ENCODE measurements at places on chromosomes 7 and 10. TPM values are rescaled to one million over a fixed set of nuclear protein-coding genes. Genes with fewer than 3 reads are reported as not detected.

LIPK gene
- not detected for total RNA-seq

- no peak for DNase-seq
- no peak overlapping the region for H3K4me3 ChIP-seq
- no peak overlapping the region for H3K27ac ChIP-seq
- H3K27me3 ChIP-seq: peaks cover 16% of the 10 kb centered on the region
These were observed 90.8 kb downstream of the CPXM2 start for GRCh38 chr10:123800821-123801220.

MYO3A gene
- total RNA-seq: not detected

- no peaks in the 10 kb centered on the region for H3K36me3 ChIP-seq
- no peak overlapping the region for H3K4me3 ChIP-seq
- H3K27me3 ChIP-seq: no peaks in the 10 kb centered on the region
- H3K4me1 ChIP-seq: no peaks in the 10 kb centered on the region
- no peak overlapping the region for H3K27ac ChIP-seq
These were observed 93.5 kb downstream of the MBL2 start for GRCh38 chr10:52679117-52679516.

GRCh38 chr10:62726638-62727037 lies 77.9 kb upstream of the ADO start:
- peaks cover 7% of the 10 kb centered on the region for H3K36me3 ChIP-seq
- H3K27ac ChIP-seq: peak overlapping the region; percentile 72
- DNase-seq: no peak
- peaks cover 8% of the 10 kb centered on the region for H3K27me3 ChIP-seq

DNA sequence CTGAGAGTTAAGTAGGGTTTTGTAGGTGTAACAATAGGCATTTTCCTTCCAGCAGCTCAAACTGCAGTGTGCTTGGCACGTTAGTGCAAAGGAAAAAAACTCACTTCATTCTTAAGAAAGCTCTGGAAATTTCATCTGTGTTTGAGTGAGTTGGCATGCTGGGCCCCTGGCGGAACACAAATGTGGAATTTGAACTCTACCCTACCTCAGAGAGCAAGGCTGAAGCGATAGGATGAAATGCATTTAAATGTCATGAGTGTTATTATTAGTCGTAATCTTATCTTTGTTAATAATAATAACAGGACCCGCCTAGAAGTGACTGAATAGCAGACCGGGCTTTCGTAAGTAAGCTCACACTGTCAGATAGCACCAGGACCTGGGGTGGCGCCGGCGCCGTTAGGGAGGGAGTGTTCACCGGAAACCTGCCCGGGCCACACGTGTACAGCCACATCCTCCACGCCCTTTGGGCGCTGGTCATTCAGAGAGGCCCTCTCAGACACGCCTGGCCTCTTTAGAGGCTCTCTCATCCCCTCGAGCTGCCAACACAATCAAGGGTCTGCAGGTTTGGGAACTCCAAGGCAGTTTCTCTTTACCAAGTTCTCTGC lies 63.5 kb downstream of the GRK5 start:
- no peaks in the 10 kb centered on the region for H3K27me3 ChIP-seq
- peak overlapping the region; percentile 17 for H3K4me3 ChIP-seq
- peak; percentile 24 for DNase-seq
- H3K4me1 ChIP-seq: peaks cover 80% of the 10 kb centered on the region
- peak overlapping the region; percentile 94 for H3K27ac ChIP-seq

MMP21 gene
- total RNA-seq: not detected

GRCh38 chr7:575425-576366 lies 56.0 kb upstream of the PDGFA start:
- DNase-seq: no peak
- no peaks in the 10 kb centered on the region for H3K4me1 ChIP-seq
- H3K27me3 ChIP-seq: no peaks in the 10 kb centered on the region
- H3K4me3 ChIP-seq: no peak overlapping the region

DNA sequence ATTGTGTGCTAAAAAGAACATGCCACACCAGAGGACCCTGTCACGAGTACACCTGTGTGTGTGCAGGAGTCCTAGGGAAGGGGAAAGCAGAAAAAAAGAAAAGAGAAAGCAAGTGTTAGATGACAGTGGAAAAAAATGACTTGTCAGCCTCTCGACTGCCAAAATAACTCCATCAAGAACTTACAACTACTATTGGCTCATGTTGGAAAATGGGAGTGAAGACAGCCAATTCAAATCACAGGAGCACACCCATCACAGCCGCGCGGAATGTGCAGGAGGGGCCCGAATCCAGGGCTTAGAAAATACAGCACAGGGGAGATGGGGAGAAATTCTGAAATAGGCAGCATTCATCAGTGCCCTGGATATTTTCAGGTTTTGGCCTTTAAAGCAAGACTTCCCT lies 38.1 kb upstream of the FOXI2 start:
- no peak overlapping the region for H3K4me3 ChIP-seq
- H3K27me3 ChIP-seq: no peaks in the 10 kb centered on the region
- no peak for DNase-seq
- H3K4me1 ChIP-seq: no peaks in the 10 kb centered on the region

DNA sequence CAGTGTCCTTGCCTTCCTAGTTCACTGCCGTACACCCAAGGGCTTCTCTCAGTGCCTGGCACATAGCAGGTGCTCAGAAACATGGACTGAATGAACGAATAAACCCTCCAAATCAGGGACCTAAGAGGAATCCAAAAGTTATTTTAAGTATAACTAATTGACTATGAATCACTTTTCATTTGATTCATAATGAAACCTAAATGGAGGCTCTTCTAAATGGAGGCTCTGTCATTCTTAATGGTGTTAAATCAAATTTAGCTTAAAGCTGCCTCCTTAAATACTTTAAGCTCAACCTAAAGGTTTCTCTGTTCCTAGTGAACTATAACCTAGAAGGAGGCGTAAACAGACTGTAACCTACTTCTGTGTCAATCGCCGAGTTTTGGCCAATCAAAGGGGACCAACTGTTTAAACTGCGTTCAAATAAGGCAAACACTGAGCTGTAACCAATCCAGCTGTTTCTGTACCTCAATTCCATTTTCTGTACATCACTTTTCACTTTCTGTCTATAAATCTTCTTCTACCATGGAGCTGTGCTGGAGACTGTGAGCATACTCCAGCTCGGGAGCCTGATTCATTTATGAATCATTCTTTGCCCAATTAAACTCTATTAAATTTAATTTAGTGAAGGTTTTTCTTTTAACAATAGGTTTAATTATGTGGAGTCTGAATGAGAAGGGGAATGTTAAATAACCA lies 11.0 kb downstream of the PYROXD2 start:
- no peak for DNase-seq
- H3K36me3 ChIP-seq: no peaks in the 10 kb centered on the region

DNA sequence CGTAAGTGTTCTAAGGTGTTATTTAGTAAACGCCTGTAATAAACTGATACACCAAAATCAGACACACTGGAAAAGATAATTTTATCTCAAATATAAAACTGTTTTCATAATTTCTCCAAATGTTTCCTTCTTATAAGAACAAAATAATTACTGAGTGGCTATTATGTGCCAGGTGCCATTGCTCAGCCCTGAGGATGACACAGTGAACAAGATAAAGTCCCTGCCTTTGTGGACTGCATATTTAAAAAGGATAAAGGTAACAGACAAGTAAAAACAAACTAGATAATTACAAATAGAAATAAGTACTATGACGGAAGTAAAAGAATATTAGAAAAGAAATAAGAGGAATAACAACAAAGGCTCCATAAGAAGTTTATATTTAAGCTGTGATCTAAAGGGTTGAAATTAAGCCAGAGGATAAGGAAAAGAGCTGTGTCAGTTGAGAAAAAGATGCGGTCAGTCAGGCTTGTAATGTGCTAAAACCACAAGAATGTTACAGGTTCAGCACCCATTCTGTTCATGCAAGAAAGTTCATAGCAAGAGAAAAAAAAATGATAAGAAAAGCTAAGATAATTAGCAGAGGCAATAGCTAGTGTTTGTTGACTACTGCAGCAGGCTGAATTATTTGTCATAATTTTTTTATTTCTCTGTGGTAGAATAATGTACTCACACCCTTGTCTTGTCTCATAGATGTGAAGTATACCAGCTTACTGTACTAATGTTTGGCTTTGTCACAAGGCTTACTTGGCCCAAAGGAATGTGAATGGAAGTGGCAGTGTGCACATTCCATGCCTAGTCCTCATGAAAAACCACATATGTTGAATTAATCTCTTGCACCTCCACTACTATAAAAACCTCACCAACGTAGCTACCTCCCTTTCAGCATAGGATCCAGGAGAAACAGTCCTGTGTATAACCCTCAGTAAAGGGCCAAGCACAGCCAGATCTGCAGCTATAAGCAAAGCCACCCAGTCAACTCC lies 75.1 kb downstream of the CRPPA start:
- H3K27me3 ChIP-seq: no peaks in the 10 kb centered on the region
- no peak overlapping the region for H3K4me3 ChIP-seq
- no peaks in the 10 kb centered on the region for H3K4me1 ChIP-seq

- DNase-seq: no peak
- H3K27ac ChIP-seq: no peak overlapping the region
- peaks cover 44% of the 10 kb centered on the region for H3K27me3 ChIP-seq
- H3K4me1 ChIP-seq: no peaks in the 10 kb centered on the region
- H3K36me3 ChIP-seq: no peaks in the 10 kb centered on the region
These were observed 1.2 kb downstream of the MLXIPL start for GRCh38 chr7:73622909-73623797.
